ENCODE measurements at places on chromosomes 5 and 9.

DNA sequence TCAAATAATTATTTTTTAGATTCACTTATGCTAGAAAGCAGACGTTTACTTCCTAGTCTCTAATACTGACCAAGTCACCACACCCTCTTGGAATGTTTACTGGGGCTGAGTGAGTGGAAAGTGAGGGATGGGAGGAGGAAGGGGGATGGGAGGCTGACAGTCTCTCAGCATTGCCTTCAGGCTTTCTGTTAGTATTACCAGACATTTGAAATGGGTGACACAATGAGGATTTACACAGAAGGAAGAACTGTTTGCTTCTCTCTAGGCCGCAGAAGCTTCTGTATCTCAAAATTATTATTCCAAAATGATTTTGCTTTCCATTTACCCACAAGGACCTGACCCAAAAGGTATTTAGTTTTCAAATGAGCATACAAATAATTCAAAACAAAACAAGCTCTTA, 232.8 kb upstream of the ZNF608 start:
- no peak for DNase-seq

GRCh38 chr9:28155067-28155466, 581.8 kb upstream of the C9orf72 start:
- DNase-seq, result no peak

DNA sequence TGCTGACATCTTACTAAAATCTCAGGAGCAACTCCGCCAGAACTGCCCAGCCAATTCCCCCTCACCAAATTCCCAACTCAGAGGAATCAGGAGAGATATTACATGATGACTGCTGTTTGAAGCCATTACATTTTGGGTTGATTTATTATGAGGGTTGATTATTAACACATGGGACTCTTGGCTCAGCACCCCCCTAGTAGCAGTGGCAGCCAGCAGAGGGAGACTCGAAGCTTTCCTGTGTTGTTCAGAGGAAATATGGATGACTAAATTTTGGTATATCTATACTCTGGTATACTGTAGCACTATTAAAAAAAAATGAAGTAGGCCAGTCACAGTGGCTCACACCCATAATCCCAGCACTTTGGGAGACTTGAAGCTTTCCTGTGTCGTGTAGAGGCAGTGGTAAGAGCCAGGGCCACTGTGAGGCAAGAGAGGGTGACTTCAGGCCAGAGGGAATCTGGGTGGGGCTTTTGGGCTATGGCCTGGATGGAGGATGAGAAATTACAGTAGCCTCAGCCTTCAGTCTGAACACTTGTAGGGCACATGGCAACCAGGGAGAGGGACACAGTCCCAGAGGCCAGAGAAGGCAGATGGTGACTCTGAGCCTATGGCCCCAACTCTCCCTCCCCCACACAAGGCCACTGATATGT, 111.4 kb downstream of the LHX2 start:
- no peak for DNase-seq

- DNase-seq, result no peak
These were observed 390.2 kb downstream of the TLR4 start for GRCh38 chr9:118094387-118094786.

GRCh38 chr9:134029248-134030226, 4.3 kb downstream of the BRD3OS start:
- DNase-seq, result no peak

DNA sequence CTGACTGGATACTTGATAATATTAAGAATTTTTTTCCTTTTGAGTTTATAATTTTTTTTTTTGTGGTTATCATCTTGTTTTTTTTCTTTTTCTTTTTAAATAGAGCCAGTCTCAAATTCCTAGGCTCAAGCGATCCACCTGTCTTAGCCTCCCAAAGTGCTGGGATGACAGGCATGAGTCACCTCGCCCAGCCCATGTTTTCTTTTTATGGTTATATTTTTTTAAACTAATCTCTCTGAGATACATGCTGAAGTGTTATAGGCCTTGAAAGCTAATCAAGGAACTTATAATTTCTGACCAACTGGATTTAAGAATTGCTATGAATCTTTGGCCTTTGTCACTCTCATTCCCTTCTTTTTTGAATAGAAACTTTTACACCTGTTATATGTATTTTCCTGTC, 6.8 kb upstream of the AMACR start:
- no peak for DNase-seq

GRCh38 chr9:135282808-135283207, 195.3 kb downstream of the OLFM1 start:
- DNase-seq, result no peak

DNA sequence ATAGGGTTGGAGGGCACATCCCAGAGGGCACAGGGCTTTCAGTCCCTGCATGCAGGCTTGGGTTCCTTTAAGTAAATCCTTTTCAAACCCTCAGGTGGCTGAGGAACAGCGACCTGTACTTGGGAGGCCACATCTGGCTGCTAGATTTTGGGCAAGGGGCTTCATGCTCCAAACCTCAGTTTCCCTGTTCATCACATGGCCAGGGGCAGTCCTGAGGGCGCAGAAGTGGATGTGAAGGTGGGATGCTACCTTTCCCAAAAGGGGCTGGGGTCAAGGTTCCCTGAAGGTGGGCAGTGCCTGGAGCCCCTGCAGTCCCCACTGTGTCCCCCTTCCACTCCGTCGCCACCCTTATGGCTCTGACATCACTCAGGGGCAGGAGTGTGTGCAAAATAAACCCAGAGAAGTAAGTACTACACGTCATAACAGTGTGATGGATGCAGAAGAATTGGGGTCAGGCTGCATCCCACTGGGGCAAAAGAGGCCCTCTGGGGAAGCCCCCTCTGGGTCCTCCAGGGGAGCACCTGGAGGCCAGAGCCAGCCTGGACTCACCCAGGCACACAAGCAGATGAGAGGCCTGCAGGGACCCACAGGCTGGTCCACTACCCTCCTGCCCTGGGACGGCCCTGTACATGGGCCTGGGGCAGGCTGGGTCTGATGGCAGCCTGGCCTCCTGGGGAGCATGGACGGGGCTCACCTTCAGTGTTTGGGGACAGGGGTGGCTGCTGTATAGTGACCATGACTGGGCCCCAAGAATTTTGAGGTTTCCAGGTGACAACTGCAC, 1.9 kb upstream of the CARD19 start:
- DNase-seq, result no peak

GRCh38 chr5:178207183-178207916, 3.0 kb downstream of the HNRNPAB start:
- no peak for DNase-seq

- DNase-seq, result no peak
These were observed 75.2 kb downstream of the F2RL2 start for GRCh38 chr5:76547891-76548524.

DNA sequence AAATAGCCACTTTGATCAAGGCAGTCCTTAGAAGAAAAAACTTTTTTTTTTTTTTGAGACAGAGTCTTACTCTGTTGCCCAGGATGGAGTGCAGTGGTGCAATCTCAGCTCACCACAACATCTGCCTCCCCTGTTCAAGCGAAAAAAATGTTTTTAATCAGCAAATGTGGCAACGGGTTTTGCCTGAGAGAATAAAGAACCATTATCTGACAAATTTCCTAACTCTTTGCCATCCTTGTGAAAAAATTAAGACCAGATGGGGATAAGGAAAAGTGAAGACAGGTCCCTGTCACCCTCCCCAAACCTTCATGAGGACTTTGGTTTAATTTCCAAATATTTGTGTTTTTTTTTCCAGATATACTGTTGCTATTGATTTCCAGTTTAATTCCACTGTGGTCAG, 107.3 kb upstream of the SPOCK1 start:
- DNase-seq, result no peak

GRCh38 chr5:127097278-127097677, 24.0 kb upstream of the C5orf63 start:
- DNase-seq, result peak; percentile 8

GRCh38 chr9:16384993-16385392, 485.5 kb downstream of the BNC2 start:
- no peak for DNase-seq

- DNase-seq, result no peak
These were observed 8.6 kb upstream of the SMC5 start for GRCh38 chr9:70250221-70250620.

DNA sequence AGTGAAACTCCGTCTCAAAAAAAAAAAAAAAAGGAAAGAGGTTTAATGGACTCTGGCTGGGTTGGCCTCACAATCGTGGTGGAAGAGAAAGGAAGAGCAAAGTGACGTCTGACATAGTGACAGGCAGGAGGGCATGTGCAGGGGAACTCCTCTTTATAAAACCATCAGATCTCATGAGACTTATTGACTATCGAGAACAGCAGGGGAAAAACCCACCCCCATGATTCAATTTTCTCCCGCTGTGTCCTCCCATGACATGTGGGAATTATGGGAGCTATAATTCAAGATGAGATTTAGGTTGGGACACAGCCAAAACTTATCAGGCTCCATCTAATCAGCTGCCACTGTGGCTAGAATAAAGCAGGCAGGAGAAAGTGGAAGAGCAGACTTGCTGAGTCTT, 610.4 kb upstream of the NUDT12 start:
- DNase-seq, result no peak

- DNase-seq, result no peak
These were observed 53.5 kb upstream of the NFIL3 start for GRCh38 chr9:91477106-91477505.

DNA sequence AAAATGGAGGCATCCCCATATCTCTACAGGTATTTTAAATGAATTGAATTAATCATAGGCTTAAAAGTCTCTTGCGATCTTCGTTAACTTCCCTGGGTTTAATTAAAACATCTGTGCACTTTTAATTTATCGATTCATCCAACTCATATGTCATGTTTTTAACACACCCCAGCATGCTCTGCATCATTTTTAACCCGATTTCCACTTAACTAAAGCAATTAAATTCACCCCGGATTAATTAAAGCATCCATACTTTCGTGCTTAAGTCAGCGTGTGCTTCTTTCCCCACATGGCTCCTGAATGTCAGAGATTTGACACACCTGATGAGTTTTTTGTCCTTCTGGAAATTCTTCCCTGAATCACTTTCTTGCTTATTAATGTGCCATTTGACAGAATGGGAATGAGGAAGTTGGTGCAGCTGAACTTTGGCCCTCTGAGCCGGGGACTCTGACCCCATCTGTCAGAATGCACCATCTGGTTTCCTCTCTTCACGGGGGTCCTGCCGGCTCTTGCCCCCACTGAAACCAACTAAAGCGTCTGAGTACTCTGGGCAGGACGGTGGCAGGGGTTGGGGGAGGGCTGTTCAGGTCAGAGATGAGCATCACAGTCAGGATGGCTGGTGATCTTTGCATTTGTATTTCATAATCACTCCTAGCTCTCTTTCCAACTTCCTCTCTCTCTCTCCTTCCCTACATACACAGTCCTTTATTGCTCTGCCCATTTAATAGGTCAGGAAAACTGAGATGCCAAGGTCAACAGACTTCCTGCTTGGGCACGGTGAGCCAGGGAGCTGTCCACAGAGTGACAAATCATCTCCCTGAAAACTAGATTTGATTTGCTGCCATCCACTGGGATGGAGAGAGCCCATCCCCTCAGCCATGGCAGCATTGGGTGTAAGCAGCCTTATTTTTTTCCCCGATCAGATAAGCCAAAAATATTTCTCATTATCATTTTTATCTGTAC, 180.3 kb upstream of the WWC1 start:
- no peak for DNase-seq

DNA sequence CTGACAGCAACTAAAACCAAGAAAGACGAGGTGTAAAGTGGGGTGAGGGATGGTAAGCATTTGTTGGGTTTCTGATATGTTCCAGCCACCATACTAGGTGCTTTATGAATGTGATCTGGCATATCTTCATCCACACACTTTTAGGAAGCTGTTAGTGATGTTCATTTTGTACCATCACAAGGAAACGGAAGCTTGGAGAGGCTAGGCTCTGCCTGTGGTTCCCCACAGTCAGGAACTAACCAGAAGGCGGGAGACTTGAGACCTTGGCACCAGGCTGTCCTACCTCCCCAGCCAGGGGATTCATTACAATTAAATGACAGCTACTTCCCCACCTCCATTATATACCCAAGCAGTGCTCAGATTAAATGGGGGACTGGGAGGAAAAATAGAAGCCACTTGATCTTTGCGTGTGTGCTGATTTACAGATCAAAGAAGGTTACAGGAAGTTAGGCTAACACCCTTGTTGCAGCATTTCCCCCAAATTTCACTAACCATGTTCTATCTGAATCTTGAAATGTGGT, 43.0 kb downstream of the SFXN1 start:
- DNase-seq, result no peak

DNA sequence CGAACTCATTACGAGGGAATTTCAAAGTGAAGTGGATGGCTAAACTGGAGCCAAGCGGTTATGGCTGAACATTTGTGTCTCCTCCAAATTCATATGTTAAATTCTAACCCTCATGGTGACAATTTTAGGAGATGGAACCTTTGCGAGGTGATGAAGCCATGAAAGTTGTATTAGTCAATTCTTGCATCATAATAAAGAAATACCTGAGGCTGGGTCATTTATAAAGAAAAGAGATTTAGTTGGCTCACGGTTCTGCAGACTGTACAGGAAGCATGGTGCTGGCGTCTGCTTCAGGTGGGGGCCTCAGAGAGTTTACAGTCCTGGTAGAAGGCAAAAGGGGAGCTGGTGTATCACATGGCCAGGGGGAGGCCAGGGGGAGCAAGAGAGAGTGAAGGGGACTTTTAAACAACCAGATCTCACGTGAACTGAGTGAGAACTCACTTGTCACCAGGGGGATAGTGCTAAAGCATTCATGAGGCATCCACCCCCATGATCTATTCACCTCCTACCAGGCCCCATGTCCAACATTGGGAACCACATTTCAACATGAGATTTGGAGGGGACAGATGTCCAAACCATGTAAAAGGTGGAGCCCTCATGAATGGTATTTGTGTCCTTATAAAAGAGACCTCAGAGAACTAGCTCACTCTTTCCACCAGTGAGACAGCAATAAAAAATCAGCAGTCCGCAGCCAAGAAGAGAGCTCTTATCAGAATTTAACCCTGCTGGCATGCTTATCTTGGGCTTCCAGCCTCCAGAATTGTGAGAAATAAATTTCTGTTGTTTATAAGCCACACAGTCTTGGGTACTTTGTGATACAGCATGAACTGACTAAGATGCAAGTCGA, 143.4 kb downstream of the MTRR start:
- DNase-seq, result no peak

- DNase-seq, result no peak
These were observed 59.7 kb downstream of the GGTA1 start for GRCh38 chr9:121439711-121440664.

DNA sequence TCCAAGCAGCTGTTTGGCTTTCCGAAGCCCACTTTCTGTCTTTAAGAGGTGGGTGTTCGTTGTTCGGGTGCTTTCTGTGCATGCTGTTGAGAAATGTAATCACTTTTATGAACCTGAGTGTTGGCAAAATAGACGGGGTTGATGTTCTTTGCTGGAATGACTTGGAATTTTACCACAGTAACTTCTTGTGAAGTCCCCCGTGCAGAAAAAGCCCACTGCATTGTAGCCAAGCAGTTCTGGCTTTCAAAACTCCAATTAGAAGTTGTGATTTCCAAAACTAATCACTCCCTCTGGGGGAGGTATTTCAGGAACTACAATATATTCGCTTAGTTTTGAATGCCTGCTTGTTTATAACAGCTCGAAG, 111.1 kb downstream of the PAM start:
- no peak for DNase-seq

DNA sequence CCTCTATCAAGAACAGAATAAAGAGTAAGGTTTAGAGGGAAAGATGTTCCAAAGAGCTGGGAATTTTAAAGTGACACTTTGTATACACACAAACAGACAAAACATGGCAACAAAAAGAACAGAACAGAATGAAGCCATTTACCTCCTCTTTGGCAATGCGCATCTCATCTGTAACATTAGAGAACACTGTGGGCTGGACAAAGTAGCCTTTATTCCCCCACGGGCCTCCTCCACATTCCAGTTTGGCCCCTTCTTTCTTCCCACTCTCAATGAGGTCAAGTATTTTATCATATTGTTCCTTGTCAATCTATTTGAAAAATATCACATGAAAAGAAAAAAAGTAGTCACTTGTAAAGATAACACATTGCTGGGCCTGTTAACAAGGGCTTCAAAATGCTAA, 41.0 kb downstream of the ALDH1A1 start:
- DNase-seq, result no peak
